ENCODE measurements at places on chromosomes 7 and 10.

- DNase-seq, result no peak
These were observed 1.9 kb upstream of the NRF1 start for GRCh38 chr7:129609666-129610065.

DNA sequence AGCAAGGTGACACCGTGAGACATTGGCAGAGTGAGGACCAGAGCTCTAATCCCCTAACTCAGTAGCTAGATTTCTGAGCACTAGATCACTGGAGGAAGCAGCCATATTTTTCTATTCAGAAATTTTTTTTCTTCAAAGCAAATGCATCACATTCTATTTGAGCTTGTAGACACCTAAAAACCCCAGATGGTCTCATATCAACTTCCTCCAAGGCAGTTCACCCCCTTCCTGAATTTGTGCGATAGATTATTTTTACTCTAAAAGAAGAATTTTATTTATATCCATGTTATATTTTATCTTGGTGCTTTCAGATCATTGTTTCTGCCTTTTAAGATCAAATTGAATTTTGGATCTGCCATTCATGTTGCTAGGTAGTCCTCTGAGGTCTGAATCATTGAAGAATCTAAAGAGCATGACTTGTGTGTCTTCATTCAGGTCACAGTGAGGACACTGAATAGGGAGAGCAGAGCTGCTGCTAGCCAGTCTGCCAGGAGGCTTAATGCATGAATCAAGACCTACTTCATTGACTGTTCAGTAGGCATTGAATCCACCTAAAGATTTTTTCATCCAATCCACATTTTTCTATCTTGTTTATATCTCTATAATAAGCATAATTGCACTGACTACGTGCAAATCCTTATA lies 92.9 kb upstream of the LRRTM3 start:
- no peak for DNase-seq

GRCh38 chr7:116543664-116544063 lies 18.8 kb downstream of the CAV1 start:
- no peak for DNase-seq

DNA sequence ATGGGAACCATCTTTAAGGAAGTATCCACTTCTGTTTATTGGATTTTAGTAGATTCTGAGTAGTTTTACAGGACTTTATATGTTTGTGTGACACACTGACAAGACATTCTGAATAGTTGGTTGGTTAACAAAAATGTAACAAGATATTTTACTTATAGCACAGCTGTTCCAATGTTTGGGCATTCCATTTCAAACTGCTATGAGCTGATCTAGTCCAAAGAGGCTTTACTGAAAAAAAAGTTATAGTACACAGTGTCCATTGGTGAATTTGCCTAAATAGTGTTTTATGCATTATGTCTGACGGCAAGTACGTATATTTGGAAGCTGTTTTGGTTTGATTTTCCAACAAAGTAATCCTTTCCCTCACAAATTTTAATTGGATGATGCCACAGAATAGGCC lies 99.1 kb downstream of the SAMD9 start:
- DNase-seq, result no peak

DNA sequence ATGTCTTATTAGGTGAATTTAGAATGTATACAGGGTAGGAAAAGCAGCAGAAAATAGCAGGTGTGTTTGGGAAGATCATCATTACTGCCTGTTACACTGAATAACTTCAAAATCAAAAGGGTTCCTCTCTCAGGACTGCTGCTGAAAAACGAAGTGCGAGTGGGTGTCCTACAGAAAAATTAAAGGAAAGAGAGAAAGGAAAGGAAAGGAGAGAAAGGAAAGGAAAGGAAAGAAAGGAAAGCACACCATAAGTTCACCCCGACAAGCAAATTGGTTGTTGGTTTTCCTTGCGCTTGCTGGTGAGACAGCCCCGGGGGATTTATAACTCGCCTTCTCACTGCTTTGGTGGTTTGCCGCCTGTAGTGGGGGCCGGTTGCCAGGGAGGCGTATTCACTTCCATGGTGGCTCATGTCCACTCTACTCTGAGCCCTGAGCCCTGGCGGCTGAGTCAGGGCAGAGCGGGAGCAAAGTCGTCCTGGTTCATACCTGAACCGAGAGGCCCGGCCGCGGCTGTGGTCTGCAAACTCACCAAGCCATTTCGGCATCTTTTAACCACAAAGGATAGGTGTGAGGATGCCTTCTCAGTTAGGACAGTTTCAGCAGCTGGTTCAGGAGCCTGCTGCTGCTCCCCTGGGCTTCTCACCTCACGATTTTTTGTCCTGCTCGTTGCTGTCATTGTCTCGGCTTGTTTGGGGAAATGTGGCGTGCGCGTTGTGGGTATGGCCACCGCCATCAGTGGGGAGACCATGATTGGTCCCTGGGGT lies 26.1 kb downstream of the INPP5A start:
- no peak for DNase-seq

DNA sequence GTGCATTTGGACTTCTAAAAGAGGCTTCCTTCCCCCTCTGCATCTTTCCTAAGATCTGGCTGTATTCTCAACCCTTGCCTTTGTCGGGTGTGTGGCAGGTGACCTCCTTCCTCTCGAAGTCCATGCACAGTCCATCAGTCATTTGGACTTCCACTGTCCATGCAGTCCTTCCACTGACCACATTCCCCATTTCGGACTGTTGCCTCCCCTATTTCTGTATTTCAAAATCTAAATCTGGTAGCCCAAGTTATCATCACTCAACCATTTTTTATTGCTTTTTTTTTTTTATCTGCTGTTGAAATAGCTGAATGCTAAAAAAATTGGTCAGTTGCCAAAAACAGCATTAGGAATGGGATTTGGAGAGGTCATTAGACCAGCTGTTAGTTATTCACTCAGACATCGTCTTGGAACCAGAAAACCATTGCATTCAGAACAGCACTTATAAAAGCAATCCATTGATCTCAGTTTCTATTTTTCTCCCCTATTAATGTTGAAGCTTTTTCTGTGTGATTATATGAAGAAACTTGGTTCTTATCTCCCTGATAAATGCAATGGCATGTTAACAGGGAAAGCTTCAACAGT lies 575.6 kb downstream of the KIF20B start:
- DNase-seq, result no peak

DNA sequence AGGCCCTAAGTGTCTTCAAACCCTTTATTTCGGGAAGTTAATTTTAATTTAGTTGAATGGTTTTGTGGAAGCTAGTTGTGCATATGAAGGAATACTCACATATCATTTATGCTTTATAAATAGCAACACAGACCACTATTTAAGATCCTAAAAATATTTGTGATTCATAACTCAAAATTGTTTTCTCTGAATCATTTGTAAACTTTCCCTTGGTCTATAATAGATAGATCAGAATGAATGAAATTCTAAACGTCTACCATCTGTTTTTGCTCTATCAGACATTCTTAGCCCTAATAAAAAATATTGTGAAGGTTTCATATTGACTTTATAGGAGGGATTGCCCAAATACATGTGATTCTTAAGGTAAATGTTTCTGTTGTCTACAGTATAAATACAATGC lies 43.5 kb downstream of the LOXL4 start:
- no peak for DNase-seq

DNA sequence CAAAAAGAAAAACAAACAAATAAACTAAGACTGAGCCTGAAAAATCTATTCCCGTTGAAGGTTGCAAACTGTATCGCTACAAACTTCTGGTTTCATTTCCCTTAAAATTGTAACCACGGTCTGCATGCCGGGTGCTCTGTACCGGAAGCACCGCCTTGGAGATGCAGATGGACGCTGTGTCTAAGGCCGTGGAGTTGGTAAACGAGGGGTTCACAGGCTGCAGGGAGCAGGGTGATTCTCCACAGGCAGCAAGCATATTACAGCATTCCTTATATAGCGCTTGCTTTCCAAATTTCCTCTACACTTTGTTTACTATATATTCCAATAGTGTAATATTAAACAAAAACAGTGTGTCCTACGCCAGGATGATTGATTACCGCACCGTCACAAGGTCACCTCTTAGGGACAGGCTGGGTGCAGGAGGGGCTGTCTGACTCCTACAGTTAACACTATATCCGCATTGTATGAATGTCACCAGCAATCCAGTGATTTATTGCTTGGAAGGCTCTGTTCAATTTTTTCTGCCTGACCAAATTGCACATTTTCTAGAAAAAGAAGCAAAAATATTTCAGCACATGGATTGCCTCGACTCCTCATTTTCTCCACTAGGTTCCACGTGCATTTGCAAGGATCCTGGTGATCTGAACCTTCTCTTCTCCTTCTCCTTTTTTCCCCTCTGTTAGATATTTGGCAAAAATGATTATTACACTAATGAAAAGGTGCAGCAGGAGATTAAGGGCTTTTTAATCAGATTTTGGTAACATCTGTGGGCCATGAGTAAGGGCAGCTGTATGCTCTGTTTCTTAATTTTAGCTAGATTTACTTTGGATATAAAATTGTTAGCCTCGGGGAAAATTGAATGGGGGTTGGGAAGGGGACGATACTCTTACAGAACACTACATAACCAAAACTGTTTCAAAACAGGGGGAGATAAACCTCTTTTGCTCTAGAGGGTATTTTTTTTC lies 325.8 kb upstream of the MGMT start:
- DNase-seq, result peak; percentile 6

- no peak for DNase-seq
These were observed 708 bp downstream of the KLHDC10 start for GRCh38 chr7:130070861-130071622.

DNA sequence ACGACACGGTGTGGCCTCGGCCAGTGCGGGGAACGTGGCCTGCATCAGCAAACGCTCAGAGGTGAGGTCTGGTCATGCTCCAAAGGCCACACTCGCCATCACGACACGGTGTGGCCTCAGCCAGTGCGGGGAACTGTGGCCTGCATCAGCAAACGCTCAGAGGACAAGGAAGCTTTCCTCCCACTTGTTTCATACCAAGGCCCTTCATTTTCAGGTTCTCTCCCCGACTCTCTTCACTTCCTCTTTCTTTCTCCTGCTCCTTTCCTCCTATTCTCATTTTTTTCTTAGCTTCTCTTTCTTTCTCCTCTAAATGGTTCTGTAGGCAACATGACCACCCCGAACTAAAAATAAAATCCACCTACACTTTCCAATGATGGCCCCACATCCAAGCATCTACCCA lies 384.4 kb upstream of the SHH start:
- no peak for DNase-seq

DNA sequence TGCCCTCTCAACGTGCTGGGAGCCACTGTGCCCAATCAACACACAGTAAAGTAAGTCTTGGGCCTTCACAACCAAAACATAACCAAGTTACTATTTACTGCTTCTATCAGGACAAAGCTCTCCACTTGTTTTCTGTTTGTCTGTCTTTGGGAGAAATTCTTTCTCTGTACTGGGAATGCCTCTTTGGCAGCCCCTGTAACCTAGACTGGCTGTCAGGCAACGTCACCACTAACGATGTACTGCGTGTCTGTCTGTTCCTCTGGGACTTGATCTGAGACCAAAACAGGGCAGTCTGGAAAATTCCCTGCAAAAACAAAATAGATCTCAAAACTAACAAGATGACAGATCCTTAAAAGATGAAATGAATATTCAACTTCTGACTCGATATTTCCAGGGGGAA lies 113.0 kb downstream of the SMURF1 start:
- DNase-seq, result no peak

DNA sequence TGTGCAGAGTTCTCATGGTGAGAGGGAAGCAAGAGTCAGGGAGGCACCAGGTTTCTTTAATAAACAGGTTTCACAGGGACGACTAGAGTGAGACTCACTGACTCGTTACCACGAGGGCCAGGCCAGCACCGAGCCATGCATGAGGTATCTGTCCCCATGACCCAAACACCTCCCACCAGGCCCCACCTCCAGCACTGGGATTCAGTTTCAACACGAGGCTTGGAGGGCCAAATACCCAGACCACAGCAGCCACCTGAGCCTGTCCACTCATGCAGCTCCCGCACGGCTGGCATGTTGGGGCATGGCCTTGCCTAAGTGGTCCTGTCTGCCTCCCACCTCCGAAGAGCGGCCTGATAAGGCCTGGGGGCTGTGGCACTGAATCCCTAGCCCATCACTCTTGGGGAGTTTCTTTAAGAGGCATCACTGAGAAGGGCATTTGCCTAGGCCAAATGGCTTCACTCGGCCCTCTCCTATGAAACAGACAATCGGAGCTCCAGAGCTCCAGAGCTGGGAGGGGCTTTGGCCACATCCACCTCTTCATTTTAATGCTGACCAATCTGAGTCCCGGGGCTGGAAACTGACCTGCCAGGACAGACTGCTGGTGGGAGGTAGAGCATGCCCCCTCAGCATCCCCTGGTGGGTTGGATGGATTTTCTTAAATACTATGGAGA lies 157.8 kb downstream of the DNAJB6 start:
- no peak for DNase-seq

DNA sequence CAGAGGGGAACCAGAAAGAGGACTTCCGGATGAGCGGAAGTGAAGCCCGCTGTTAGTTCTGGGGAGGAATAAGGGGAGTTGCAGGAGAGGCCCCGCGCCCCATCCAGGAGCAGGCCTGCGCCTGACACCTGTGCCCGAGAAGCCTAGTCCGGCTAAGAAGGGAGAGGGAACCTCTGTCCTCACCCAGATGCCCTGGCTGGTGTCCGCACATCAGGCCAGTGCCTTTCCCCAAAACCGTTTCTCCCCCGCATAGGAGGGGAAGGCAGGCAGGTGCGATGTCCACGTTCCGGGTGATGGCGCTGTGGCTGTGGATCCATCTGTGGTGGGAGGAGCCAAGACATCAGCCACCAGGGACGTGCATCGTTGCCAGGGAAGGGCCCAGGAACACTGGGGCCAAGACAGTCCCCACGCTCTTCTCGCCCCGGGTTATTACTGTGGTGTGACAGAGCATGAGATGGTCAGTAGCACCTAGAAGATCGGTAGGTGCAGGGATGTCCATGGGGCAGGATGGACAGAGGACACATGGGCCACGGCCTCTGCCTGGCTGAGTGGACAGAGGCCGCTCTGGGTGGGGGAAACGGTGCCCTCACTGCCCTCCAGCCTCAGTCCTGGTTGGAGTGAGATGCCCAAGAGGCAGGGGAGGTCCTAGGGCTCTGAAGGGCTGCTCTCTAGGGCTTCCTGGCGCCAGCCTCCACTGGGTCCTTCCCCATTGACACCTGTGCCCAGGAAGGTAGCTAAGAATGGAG lies 262.7 kb downstream of the CELF2 start:
- DNase-seq, result no peak

DNA sequence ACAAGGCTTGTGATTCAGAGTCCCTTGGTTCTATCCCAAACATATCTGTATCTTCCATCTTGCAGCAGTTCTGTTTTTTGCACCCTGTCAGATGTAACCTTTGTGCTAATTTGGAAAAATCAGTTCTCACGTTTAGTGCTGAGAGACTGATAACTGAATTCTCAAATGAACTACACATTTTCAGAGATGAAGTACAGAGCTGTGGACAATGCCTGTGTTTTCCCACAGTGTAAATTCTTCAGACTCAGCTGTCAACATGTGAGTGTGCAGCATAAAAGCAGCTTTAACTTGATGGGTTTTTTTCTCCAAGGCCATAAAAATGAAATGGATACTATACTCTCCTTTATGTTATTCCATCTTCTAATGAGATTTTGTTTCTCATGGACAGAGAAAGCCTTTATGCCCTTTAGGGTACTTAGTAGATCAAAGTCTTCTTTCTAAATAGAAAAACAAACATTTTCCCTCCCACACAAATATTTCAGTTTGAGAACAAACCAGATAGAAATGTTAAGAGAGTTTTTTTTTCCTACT lies 150.9 kb downstream of the SEMA3A start:
- DNase-seq, result no peak

GRCh38 chr7:92714767-92715166 lies 121.6 kb downstream of the CDK6 start:
- DNase-seq, result no peak

- DNase-seq, result no peak
These were observed 23.5 kb upstream of the KBTBD2 start for GRCh38 chr7:32915041-32915536.

- DNase-seq, result no peak
These were observed 408.3 kb upstream of the ANKRD30A start for GRCh38 chr10:36717118-36717517.

- no peak for DNase-seq
These were observed 38.3 kb upstream of the COBL start for GRCh38 chr7:51354897-51355296.

Data from CD4-positive, alpha-beta T cell treated with Interferon alpha-2 for 1 hour (primary cell).